ENCODE measurements at places on chromosomes 3 and 15.

GRCh38 chr15:91118817-91119590 lies 18.9 kb downstream of the SV2B start:
- DNase-seq: no peak

DNA sequence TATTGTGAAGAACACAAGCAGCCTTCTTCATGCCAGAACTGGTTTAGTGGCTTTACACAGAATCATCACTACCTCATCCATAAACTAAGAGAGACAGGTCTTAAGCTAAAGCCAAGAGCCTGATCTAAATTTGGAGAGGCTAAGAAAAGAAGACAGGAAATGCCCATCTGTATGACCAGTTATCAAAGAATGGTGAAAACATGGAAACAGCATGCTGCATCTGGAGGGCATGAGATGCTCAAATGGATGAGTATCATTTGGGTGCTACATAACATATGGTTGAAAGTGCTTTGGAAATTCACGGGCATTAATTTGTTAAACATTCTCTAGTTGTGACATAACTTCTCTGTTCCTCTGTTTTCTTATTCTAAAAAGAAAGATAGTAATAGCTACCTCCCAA lies 112.5 kb downstream of the CPNE4 start:
- peak; percentile 15 for DNase-seq

DNA sequence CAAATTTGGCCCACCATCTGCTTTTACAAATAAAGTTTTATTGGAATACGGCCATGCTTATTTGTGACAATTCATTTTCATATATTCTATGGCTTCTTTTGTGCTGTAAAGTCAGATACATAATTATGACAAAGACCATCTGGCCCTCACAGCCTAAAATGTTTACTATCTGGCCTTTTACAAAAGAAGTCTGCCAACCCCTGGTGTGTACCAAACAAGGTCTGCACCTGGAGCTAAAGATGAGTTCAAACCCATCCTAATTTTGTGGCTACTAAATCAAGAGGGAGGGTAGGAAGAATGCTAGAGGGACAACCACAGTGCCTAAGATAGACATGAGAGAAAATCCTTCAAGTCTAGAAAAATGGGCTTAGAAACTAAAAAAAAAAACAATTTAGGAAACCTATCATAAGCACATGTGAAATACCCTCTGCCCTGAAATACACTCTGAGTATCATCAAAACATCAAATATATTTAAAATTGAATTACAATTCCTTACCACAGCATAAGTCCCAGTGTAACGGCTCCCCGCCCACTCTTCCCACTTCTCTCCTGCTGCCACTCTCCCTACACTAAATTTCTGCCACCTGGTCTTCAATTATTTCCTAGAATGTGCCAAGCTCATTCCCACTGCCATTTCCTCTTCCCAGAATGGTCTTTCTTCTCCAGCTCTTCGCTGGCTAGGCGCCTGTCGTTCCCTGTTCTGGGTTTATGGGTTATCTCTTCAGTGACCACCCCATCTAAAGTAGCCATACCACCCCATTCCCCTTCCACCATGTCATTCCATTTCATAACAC lies 950.7 kb upstream of the CFAP20DC start:
- DNase-seq: no peak

DNA sequence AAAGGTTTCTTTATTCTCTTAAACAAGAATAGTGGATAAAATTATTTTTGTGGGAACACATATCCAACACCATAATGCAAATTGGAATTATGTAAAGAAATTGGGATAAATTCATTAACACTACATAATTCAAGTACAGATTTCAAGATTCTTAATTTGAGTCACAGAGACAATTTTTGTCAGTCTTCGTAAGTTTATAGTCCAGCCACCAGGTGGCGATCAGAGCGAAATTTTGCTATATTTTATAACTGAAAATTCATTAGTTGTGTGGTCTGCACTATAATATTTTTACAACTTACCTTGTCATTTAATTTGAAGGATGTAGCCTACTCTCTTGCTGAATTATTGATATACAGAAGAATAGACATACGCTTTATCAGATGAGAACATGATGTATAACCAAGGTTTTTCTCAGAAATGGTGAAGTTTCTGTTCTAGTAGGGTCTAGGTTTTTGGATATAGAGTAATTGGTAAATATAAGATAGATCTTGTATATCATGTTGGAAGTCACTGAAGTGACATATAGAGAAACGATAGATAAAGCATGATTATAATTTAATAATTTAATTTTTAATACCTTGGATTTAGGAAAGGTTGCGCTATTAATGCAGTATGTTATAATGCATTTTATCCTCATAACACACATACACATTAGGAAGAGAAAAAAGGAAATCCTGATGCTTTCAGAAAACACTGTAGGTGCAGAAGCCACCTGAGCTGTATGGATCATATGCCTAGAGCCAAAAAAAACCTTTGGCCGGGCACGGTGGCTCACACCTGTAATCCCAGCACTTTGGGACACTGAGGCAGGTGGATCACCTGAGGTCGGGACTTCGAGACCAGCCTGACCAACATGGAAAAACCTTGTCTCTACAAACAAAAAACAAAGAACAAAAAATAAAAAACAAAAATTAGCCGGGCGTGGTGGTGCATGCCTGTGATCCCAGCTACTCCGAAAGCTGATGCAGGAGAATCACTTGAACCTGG lies 31.7 kb downstream of the PLSCR4 start:
- DNase-seq: peak; percentile 33

- DNase-seq: no peak
Measured at GRCh38 chr3:132925256-132925930, 112.8 kb upstream of the TMEM108 start.

- DNase-seq: no peak
Measured at GRCh38 chr3:69420781-69421520, 35.1 kb upstream of the FRMD4B start.

DNA sequence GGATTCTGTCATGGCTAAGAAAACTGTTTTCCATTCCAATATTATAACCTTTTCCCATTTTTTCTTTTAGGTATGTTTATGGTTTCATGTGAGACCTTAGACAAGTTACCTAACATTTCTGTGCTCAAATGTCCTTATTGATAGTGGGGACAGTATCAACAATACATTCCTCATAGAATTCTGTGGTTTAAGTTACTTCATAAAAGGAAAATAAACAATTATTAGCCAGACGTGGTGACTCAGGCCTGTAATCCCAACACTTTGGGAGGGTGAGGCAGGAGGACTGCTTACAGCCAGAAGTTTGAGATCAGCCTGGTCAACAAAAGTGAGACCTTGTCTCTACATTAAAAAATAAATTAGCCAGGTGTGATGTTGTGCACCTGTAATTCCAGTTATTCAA lies 436.8 kb upstream of the CNTN4 start:
- no peak for DNase-seq

- no peak for DNase-seq
Measured at GRCh38 chr3:46467562-46467961, 2.9 kb upstream of the LTF start.

DNA sequence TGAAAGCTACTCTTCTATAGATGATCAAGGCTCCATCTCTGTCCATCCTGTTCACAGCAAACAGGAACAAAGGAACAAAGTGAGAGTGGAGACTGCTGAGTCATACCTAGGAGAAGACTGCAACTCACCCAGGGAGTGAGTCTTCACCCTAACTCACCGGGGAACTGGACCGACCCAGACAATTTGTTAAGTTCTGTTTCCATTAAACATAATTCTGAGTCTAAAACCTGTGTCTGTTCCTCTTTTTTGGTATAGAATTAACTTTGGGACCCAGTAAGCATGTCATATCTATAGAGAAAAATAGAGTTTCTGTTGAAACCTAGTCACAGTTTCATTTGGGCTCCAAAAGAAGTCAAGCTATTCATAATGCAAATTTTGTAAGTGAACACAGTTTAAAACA lies 21.6 kb downstream of the CCDC80 start:
- DNase-seq: peak; percentile 49

DNA sequence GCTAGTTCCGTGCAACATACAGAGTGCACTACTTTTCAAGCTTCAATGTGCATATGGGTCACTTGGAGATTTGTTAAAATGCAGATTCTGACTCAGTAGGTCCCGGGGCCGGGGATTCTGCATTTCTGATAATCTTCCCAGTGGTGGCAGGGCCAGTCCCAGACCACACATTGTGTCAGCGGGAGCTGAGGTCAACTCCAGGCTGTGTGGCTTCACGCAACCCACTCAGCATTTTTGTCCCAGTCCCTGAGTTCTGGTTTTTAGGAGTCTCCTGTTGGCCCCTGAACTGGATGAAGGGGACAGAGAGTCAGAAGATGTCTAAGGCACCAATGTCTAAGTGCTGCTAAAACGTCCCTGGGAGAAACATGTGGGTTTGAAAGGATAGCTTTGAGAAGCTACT lies 26.1 kb upstream of the CCDC174 start:
- no peak for DNase-seq

DNA sequence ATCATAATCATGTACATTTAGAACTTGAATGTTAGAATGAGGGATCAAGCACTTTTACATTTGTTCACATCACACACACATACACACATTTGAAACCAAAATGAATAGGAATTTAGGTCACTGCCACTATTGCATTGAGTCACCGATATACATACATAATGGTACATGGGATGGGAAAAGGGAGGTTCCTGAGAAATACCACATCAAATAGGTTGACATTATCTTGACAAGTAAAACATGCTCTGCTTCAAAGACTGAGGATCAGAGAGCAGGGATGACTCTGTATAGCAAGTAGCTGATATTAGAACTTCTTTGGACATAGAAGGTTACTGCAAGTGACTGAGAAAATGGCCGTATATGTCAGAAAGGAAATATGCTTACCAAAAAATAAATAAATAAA lies 847.2 kb downstream of the PLOD2 start:
- DNase-seq: no peak

DNA sequence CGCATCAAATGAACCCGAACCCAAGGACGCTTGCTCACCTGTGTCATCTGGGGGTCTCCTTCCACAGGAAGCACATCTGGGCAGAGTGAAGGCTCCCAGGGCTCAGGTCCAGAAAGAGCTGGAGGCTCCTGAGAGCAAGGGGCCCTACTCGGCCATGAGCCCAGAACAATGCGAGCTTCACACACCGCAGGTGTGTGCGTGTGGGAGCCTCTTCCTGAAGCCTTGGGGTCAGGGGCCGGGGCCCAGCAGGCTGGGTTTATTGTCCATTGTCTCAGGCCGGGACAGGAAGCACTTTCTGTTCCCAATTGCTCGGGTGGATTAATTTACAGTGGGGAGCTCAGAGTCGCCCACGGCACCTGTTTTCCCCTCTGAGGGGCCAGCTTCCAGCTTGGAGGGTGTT lies 74.8 kb downstream of the RPN1 start:
- no peak for DNase-seq

GRCh38 chr15:62209821-62210220 lies 44.7 kb upstream of the C2CD4B start:
- no peak for DNase-seq

DNA sequence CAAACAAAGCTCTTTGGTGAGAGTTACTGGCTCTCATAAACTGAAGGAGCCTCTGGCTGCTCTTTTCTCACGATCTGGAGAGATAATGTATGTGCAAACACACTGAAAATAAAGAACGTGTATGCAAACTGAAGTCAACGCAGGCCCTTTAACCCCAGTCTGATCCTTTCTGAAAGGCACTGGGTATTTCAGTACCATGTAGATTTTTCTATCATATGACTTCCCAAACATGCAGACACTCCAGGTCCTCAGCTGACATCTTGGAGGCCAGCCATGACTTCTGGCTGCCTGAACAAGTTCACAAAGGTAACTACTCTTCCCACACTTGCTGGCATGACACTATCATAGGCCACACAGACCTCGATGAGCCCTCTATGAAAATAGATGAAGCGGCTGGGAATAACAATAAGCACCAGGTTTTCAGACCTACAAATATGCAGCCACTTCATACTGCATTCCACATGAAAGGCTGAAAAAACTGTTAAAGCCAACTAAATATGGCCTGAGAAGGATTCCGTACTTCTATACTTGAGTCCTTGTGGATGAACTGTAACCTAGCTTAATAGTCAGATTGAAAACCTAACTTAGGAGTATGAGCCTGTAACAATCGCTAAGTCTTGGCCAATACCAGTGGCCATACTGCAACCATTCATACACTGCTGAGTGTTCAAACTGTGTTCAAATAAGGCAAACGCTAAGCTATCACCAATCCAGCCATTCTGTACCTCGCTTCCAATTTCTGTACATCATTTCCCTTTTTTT lies 121.3 kb downstream of the THRB start:
- DNase-seq: no peak

- DNase-seq: no peak
Measured at GRCh38 chr3:54214845-54215244, 92.5 kb downstream of the CACNA2D3 start.

- DNase-seq: no peak
Measured at GRCh38 chr3:90007778-90008499, 900.5 kb downstream of the EPHA3 start.
